ENCODE measurements at places on chromosomes 4 and X.

DNA sequence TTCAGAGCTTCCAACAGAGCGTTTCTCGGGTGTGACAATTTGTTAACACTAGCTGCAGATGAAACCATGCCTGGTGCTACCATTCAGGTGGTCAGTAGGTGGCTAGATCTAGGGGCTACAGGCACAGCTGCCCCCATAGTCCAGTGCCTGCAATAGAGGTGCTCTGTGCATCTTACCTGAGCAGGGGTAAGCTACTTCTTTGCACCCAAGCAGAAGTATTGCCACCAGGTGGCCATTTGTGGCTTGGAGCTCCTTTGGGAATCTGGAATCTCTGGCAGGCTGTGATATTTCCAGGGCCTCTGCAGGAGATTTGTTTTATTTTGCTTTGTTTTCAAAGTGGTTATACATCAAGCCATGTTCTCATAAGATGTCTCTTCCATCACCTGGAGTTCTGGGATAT lies 170.7 kb upstream of the PUDP start:
- no peak for DNase-seq

- peak; percentile 0 for DNase-seq
These were observed 130.5 kb downstream of the CPEB2 start for GRCh38 chr4:15132739-15133138.

GRCh38 chr4:149113804-149114430 lies 671.7 kb upstream of the NR3C2 start:
- no peak for DNase-seq

GRCh38 chr4:182925855-182926254 lies 8.7 kb upstream of the DCTD start:
- no peak for DNase-seq

DNA sequence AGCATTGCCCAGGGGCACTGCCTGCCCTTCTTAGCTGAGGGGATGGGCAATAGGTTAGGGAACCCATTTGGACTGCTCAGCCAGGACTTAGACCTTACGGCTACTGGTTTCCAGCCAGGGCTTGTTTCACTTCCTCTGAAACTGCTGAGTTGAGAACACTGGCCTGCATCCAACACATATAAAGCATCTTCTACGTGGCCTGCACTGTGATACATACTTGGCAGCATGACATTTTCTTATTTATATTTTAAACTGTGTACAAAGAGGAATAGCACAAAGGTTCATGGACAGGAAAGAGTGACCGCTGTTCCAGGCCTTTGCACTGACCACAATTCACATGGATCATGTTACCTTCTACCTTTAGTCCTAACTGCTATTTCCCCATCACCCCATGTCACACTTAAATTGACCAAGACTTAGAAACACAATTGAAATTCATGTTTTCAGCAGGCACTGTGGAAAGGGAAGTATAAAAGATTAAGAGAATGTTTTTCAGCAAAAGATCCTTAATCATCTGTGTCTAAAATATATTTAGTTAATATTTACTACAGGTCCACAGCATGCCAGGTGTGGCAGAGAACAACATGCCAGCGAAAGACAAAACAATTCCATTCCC lies 43.7 kb downstream of the NLGN4X start:
- no peak for DNase-seq

GRCh38 chrX:39619182-39620009 lies 478.4 kb downstream of the BCOR start:
- no peak for DNase-seq

DNA sequence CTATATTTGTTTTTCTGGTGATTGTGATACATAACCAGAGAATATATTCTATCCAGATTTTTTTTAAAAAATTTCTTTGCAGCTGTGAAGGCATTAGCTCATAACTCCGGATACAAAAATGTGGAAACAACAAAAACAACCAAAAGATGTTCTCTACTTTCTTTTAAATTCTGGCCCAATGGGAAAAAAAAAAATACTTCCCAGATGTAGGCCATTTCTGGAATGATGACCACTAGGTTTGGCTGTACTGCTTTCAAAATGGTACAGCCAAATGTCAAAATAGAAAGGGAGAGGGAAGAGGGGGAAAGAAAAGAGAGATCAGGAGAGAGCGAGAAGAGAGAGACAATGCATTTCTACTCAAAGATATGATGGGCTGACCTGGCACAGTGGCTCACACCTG lies 14.6 kb downstream of the ANOS1 start:
- DNase-seq = no peak

DNA sequence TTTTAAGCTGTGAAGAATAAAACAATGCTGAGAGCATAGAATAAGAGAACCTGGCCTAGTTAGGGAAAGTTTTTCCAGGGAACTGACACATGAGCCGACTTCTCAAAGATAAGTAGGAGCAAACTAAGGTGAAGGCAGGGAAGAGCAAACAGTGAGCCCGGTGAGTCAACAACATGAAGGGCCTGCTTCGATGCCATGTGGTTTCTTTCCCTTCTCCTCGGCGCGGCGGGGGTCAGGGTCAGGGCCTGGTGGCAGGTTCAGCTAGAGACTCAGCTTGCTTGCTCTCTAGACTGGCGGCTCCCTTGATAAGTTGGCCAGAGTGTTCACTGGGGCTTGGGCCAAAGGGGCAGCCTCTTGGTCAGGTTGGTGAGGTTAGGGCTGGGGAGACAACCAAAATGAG lies 81.1 kb downstream of the DLG3 start:
- no peak for DNase-seq

- DNase-seq = no peak
These were observed 63.5 kb downstream of the ENOPH1 start for GRCh38 chr4:82493721-82494425.

DNA sequence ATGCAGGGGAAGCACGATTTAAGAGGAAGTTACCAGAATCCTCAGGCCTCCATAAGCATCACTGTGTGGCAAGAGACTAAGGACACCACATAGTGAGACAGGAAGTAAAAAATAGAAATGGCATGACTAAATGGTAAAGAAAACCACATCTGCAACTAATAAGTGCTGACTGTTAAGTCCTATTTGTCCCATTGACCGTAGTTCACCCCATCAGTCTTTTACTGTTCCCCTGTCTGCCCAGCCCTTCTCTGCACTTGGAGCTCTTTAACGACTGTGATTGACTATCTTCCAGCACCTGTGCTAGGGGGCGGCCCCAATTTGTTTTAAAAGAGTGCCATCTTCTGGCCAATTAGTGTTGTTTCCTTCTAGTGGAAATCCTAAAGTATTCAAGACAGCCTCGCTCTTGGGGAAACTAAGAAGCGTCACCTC lies 94.2 kb downstream of the MAOA start:
- DNase-seq = peak; percentile 10

DNA sequence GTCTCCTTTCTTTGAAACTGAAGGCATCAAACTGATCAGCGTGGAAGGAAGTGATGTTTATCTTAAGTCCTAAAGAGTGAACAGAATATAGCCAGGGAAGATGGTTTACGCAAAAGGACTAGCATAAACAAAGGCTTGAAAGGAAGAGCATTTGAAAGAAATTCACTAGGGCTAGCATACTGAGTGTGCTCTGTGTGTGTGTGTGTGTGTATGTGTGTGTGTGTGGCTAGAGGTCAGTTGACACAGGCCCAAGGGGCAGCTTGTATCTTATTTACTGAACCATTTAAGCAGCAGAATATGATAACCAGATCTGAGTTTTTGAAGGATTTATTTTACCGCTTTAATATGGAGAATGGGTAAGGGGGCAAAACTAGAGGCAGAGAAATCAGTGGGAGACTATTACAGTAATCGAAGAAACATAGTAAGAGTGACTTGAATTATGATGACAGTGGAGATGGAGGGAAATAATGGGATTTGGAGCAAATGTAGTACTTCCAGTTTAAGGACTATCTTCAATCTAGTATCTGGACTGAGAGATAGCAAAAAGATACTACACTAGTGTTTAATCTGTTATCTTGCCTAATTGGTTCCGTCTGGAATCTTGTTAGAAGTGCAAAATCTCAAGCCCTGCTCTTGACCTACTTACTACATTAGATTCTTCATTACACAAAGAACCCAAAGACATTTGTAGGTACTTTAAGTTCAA lies 36.9 kb downstream of the CEP44 start:
- no peak for DNase-seq

GRCh38 chrX:84188320-84188834 lies 378 bp upstream of the RPS6KA6 start:
- DNase-seq = peak; percentile 54

DNA sequence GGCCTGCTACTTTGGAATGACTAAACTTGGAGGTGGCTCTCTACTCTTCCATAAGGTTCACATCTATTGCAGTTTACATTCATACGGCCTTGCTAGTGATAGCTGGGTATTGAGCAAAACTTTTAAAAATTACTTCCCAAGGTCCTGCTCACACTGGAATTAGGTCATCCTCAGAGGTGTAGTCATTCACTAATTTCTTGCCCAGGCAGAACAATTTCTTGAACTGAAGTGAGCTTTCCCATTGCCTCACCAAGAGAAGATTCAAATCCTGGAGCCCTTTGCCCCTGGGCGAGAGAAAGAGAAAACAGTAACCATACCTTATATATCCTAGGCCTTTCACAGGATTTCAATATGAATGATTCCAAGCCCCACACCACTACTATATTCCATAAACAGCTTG lies 109.2 kb downstream of the GUCY2F start:
- DNase-seq = no peak

DNA sequence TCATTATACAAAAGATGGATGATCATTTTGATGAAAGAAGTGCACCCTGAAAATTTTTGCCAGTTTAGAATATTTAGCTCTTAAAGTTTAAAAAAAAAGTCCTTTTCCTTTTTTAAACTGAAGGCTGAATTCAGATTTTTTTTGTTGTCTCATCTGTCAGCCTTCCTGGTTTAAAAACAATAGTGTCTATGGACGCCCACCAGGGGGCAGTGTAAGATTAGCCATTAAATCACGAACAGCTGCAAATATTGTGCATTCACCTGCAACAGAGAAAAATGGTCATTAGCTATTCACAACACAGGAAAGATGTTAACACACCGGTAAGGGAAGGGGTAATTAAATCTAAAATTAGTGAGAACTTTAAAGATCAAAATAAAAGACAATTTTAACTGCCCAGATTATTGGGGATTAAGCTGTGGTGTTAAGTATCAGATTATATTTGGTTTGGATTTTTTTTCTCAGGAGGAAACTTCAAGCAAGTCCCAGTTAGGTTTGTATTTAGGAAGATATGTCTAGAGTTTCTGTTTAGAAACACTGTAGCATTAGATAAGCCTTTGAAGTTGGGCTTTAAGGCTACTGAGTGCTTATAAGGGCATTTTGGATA lies 4.4 kb upstream of the CXorf38 start:
- DNase-seq = no peak

DNA sequence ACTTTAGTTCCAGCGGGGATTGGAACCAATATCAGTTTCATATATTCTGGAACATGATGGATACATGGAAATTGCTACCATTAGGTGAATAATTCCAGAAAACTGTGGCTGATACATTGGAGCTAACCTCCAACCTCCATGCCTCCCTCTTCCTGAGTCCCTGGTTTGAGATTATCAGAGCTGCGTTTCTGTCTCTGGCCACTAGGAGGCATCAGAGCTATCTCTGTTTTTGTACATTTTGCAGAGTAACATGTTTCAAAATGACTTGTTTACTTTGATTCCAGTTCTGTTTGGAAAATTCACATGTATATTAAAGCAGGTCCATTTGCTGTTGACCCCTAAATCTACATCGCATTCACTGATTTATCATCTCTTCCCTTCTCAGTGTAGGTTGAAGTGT lies 2.4 kb upstream of the RAB40AL start:
- DNase-seq = no peak

DNA sequence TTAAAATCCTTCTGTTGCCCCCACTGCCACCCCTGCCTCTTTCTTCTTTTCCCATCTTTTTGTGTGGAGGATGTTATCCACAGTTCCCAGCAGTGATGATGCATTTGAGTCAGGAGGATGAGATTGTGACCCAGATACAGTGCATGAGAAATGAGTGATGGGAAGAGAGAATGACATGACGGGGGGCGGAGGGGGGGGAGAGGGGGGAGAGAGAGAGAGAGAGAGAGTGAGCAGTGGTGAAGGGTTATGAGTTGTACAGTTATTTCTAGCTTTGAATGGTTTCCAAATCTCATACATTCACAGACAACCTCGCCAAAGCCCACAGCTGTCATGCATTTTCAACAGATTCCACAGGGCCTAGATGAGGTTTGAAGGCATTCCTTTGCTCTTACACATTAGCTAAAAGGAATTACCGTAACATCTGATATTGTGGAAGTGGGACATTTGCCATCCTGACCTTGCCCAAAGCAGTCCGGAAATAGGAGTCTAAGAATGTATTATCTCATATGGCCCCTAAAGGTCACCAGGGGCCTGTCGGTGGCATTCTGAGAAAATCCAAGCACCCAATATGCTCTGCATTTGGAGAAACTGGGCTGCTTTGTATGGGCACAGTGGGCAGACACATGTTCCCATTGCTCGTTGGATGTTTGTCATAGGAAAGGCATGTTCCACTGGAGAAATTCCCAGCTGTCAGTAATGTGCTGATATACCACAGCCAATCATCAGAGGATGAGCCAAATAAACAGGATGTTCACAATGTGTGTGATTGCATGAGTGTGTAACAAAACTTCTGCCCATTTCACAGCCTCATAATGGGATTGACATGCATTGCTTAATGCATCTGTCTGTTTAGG lies 435.8 kb downstream of the SPRY1 start:
- no peak for DNase-seq

GRCh38 chrX:140815868-140816267 lies 106.3 kb downstream of the LINC00632 start:
- DNase-seq = no peak

- no peak for DNase-seq
These were observed 56.2 kb downstream of the COX7B2 start for GRCh38 chr4:46852800-46853199.

DNA sequence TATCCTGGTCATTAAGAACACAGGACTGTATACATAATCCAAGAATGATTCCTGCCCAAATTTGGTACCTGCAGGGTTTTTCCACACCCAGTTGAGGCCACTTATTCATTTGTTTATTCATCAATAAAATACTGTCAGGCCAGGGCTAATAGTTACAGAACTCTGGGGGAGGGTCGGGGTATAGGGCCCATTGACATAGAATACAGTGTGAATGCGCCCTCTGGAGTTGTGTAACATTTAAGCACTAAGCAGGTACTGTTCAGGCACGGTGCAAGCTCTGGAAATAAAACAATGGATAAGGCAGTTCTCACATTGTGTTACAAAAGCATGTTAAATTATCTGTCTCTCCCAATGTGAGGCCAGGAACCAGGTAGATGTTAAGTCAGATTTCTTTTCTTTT lies 30.8 kb upstream of the LRBA start:
- DNase-seq = no peak

GRCh38 chr4:55753856-55754255 lies 65.7 kb upstream of the EXOC1L start:
- no peak for DNase-seq

DNA sequence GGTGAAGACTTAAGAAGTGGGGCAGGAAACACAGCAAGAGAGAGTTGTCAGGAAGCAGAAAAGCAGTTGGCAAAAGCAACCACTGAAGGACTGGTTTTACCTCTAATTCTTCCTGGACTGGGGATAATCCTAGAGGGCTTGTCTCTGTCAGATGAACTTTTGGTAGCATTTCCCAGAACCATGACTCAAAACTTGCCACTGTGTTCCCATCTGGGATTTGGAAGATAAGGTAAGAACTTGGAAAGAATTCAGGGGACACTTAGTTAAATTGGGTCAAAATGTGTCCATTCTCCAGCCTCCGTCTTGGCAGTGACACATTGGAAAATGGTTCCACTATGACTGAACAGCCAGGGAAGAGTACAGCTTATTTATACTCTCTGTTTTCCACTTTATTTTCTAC lies 55.7 kb downstream of the CD38 start:
- no peak for DNase-seq
